ENCODE measurements at places on chromosomes 7 and 10.

- no peak for DNase-seq
These were observed 335.9 kb downstream of the XPNPEP1 start for GRCh38 chr10:109587366-109587765.

DNA sequence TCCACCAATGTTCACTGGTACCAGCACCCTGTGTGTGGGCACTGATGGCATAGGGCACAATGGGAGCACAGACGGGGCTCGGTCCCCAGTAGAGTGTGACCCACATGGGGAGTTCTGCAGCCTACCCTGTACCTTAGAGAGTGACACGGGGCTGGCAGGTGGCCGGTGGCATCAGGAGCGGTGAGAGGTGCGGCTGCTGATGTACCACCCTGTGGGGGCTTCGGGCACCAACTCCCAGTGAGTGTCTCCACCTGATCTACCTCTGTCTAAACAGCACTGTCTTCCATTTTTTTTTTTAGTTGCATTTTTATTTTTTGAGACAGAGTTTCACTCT, 4.1 kb downstream of the JAKMIP3 start:
- no peak for DNase-seq

DNA sequence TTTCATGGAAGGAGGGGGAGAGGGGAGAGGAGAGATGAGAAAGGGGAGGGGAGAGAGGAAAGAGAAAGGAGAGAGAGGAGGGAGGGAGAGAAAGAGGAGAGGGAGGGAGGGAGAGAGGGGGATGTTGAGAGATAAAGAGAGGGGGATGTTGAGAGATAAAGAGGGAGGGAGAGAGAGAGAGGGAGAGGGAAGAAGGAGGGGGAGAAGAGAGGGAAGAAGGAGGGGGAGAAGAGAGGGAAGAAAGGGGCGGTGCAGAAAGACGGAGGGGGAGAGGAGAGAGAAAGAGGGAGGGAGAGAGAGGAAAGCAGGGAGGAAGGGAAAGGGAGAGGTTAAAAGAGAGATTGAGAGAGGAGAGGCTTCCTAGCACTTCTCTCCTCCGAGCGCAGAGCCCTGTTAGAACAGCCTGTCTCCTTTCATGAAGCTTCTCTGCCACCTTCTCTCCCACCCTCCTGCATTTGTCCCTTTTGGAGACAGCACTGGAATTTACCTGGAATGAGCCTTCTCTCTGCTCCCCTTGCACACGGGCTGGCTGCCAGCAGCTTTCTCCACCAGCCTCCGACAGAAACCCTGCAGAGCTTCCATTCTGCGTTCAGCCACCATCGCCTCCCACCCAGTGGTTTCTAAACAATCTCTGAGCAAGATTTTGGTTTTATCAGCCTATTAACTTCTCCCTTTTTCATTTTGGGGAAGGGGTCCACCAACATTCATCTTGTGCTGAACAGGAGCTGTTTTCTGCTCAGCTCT, 74.0 kb upstream of the CARD11 start:
- no peak for DNase-seq

DNA sequence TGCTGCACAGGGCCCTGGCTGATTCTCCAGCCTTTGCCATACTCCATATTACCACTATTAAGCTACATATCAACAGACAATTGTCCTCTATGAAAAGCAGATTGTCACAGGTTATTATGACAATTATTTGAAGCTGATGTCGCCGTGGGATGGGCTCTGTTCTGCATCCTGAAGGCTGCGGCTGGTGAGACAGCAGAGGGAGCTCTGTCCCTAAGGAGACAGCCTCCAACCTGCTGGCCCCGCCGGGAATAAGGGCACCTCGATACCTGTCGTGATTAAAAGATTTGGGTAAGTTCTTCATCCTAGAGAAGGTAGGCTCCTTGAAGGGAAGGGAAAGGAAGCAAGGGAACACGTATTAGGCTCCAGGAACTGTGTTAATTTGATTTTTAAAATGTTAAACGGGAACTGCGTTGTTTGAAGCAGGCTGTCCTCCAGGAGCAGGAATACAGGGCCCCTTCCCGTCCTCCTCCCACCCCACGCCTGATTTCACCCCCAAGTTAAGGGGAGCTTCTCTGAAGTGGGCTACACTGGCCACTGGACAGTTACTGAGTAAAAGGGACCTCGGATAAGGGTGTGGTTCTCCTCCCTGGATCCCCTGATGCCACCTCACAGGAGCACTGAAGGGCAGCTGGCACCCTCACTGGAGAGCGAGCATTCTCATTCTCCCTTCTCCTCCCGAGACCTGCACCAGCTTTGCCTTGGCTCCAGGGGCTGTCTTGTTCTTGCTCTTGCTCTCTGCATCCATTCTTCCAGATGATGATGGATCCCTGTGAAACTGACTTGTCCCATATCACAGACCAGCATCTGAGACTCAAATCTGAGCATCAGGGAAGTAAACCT, 11.8 kb upstream of the TIAL1 start:
- DNase-seq = no peak

DNA sequence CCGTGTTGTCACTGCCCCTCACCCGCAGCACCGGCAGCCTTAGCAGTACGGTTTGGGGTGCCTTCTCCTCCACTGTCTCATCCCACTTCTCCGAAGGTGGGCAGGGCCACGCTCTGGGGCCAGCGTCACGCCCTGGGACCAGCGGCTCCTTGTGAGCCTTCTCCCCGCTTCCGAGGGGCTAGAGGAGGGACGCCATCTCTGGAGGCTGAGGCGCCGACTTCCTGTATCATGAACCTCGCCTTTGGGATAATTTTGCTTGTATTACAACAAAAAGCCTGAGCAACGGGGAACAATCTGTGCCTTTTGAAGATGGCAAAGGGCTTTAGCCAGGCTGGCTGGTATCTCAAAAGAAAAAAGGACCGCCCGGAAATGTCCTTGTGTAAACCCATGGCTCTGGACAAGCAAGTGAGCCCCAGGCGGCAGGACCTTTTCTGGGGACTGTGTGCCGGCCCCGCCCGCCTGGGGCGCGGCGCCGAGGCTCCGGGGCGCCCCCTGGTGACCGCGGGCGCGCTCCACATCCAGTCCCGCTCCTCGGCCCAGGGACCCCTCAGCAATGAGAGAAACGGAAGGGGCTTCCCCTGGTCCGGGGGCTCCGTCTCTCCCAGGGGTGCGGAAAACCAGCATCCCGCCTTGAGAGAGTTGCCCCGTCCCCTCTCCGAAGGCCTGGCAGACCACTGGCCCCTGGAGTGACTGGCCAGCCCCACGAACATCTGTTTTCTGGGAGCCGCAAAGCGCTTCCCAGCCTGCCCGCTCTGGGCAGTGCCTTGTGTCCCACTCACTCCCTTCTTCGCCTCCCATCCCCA, 3.8 kb downstream of the DEPP1 start:
- DNase-seq = peak; percentile 45
